ENCODE measurements at places on chromosomes 4 and X.

GRCh38 chr4:95304898-95305297 lies 243.9 kb downstream of the UNC5C start:
- no peak for DNase-seq

GRCh38 chrX:52923781-52924241 lies 26.7 kb downstream of the FAM156B start:
- peak; percentile 61 for DNase-seq

DNA sequence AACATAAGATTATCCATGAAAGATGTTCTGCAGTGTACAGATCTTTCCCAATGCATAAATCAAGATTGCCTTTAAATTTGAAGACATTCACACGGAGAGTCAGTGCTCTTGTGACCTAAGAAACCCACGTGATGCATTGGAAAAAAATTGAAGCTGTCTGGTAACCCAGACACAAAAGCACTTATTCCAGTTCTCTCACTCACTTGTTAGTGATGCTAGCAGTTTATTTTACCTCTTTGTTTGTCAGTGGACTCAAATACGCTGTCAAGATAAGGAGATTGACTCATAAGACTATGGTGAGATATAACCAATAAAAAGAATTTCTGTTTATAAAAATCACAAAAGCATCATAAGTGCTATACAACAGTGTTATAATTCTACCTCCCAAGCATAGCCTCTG lies 245.8 kb upstream of the SMIM31 start:
- DNase-seq = no peak

- peak; percentile 12 for DNase-seq
These were observed 99.8 kb downstream of the PPP1R2C start for GRCh38 chrX:42678133-42678532.

DNA sequence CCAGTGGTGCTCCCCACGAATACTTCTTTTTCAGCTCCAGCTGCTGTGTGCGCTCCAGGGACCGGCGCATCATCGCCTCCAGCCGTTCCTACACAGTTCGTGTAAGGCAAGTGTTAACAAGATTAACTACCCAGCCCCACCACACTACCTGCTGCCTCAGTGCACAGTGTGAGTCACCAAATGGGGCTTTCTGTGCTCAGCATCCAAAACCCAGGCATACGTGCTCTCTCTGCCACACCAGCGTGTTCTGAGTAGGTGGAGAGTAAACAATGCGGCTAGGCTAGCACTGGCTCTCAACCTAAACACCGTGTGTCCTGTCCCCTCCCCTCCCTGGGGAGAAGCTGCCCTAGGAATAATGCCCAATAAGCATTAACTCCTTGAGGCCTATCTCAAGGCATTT lies 60.0 kb downstream of the MAP7D2 start:
- no peak for DNase-seq

DNA sequence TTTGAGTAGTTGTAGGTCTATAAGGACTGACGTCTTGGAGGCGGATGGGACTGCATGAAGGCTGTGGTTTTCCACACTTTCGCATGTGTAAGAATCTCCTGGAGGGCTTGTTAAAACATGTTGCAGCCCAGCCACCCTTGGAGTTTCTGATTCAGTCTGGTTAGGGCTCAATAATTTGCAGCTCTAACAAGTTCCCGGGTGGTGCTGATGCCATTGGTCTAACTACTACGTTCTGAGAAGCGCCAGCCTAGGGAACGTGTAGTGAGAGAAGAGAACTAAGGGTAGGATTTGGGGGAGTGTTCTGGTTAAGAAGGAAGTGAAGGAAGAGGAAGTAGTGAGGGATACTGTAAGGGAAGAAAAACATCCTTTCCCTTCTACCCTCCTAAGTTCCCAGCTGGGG lies 138.9 kb downstream of the LARP7 start:
- DNase-seq = no peak

DNA sequence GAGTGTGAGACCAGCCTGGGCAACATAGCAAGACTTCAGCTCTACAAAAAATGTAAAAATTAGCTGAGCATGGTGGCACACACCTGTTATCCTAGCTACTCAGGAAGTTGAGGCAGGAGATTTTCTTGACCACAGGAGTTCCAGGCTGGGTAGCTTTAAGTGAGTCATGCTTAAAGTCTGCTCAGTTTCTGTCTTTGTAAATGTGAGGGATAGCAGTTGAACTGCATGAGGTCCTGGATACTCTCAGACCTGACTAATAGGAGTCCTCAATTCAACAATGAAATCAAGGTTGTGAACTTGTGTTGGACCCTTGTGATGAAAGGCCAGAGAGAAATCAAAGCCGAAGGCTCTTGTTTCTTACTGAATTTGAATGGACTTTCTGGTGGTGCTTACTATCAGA lies 45.2 kb downstream of the STARD8 start:
- peak; percentile 49 for DNase-seq

GRCh38 chr4:189202182-189202868 lies 738.3 kb upstream of the FRG1 start:
- peak; percentile 82 for DNase-seq

- DNase-seq = peak; percentile 37
These were observed 1.0 kb downstream of the LIMCH1 start for GRCh38 chr4:41538887-41539498.

DNA sequence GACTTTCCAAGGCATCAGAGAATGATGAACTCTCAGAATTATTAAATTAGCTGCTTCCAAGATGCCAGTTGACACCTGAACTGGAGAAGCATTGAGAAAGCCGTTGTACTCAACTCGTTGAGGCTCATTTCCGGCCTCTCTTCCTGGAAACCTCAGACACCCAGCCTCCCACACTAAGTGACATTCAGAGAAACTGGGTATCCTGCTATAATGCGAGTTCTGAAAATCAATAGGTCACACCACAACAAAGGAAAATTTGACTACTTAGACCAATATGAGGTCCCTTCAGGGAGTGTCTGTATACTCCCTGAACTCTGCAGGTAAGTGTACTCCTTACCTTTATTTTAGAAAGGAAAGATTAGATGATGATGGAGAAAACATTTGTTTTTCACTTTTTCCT lies 51.2 kb downstream of the ENPEP start:
- no peak for DNase-seq

DNA sequence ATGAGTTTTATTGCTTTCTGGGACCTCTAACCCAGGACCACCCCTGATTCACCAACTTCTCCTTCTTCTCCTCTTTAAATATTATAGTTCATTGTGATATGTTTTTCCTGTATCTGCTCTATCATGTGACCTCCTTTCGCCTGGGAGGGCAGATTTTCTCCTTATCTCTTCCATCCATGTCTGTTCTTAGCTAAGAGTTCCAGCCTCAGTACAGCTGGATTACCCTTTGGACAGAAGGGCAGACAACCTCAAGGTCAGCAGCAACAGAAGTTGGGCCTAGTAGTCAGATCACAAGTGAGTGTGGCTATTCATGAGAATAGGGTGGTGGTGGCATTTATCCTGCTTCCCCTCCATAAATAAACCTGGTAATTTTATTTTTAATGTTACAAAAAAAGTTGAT lies 5.7 kb upstream of the XK start:
- DNase-seq = no peak

DNA sequence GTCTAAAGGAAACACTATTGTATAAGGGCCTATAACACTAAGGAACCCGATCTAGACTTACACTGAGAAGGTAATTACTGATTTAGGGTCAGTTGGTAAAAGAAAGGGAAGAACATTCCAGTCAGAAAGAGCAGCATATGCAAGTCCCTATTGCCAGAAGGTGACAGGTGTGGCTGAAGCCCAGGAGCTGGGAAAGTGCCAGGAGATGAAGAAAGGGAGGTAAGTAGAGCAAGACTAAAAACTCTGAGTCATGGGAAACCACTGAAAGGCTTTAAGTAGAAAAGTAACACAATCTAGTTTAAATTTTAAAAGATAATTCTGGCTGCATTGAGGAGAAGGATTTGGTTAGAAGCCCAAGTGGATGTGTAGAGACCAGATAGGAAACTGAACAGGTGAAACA lies 77.7 kb upstream of the INTU start:
- DNase-seq = no peak
